ENCODE measurements at places on chromosomes 16 and 17.

GRCh38 chr17:48628649-48629410 lies 2.7 kb upstream of the HOXB9 start:
- DNase-seq, result no peak

- peak; percentile 45 for DNase-seq
These were observed 10.6 kb upstream of the RHBDF2 start for GRCh38 chr17:76511668-76512365.

GRCh38 chr17:2436316-2436905 lies 35.6 kb upstream of the MNT start:
- no peak for DNase-seq

- no peak for DNase-seq
These were observed 21.2 kb upstream of the EIF1 start for GRCh38 chr17:41667280-41668041.

DNA sequence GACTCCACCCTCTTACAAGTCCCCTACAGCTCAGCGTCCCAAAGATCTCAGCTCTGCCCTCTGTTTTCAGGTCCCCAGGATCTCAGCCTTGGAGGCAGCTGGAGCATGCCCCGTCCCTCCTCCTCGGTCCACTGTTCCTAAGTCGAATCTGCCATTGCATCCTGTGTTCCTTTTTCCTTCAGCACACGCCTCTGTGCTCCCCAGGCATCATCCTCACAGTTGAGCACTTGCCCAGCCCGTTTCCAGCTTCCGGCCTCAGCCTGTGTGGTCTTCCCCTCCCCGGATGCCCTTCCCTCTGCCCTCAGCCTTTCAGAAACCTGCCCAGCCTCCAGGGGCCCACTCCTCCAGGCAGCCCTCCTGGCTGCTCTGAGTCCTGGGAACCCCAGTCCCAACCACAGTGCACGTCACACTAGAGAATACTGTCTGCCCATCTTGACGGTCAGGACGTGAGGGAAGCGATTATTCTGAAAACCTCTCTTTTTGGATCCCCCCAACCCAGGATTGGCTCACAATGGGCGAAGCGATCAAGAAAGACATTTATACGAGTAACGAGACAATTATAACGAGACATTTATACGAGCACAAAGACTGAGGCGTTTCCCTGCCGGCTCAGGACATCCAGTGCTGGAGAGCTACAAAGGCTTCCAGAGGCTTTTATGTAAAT lies 41.4 kb downstream of the RPH3AL start:
- no peak for DNase-seq

DNA sequence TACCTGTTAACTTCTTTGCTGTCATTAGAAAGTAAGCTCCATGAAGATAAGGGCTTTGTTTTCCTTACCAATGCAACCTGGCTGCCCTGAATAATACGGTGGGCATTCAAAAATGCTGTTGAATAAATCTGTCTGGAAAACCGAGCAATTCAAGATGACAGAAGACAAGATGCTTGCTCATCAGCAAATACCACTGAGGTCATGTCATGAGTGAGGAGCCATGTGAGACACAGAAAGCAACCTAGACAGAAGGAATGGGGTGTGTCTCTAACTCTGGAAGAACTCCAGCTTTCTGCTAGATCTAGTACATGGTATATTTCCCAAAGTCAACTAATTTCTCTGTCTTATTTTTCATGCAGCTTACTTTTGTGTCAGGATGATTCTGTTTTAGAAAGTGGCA lies 64.2 kb downstream of the STH start:
- peak; percentile 94 for DNase-seq

DNA sequence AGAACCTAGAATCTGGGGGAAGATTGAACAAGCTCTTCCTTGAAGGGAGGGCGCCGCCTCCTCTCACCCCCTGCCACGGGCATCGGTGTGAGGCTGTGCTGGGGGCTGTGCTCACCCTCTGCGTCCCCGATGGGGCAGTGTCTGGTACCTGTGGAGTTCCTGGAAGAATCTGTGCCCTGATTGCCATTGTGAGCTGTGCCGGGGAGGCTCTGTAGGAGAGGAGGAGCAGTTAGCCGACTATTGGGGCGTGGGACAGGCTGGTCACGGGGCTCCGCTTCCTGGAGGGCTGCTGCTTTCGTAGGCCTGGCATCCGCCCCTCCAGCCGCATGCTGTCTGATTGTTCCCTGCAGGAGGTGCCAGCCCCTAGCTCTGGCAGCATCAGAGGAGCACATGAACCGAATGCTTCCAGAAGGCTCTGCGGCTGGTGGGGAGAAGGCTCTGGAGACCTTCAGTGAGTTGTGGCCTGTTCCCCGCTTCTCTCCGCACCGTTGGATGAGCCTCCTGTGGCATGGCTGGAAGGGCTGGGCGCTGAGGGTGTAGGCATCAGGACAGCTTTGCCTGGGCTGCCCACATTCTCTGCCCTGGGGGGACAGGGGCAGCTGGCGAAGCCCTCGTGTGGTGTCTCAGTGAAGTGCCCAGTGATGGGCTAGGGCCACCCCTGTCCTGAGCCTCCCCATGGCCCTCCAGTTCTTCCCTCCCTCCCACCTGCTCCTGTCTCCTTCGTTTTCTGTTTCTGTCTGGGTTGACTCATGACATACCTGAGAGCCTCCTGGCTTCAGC lies 86.9 kb downstream of the SEC14L1 start:
- no peak for DNase-seq

- peak; percentile 65 for DNase-seq
These were observed 5.2 kb upstream of the GUCY2D start for GRCh38 chr17:7997186-7997585.

DNA sequence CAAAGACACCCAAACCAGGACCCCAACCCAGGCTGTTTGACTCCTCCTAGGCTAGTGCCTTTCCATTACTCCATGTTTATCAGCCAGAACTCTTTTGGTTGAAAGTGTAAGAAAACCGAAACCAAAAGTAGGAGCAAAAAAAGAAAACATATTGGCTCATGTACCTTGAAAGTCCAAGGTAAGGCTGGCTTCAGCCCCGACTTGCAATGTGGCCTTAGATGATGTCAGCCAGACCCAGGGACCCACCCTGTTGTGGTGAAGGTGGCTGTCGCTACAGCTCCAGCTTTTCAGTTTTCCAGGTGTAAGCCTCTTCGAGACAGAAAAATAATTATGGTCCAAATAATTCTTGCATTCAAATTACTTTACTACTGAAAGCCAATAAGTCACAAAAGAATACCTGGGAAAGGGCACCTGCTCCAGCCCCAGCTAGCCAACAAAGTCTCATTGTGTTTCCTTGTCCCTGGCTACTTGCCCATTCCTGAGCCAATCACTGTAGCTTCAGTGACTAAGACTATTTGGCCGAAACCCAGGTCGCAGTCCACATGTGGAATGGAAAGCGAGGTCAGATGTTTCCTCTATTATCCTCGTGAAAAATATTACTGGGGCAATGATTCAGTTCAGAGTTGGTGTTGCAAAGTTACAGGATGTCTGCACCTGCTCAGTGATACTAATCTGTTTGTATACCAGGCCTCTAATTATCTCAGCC lies 20.7 kb downstream of the DNAH9 start:
- DNase-seq, result no peak

GRCh38 chr16:14496047-14496770 lies 133.9 kb downstream of the PARN start:
- no peak for DNase-seq

DNA sequence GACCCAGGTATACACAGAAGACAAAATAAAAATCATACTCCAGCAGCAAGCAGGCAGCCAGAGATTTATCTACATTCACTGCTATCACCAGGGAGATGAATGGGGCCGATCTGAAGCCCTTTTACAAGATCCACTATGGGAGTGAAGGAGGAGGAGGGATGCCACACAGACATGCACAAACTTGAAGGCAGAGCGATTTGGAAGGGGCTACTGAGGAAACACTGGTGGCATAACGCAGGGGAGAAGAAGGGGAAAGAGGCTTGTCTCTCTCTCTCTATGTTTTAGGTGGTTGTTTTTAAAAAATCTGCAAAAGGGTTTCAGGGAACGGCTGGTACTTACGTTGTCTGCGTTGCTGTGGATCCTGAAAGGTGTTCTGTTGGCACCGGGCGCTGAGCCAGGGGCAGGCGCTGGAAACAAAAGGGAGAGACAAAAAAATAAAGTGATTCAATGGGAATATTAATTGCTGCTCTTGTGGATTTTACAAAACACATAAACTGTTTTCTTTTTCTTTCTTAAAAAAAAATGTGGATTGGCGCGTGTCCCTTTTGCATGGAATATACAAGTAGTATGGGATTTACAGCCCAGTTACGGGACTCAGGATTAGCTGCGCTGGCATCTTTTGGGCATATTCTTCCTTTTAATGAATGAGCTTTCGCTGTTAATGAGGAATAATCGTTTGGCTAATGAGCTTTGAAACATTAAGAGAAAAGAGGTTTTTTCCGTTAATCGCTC lies 255.3 kb upstream of the PMFBP1 start:
- DNase-seq, result no peak

DNA sequence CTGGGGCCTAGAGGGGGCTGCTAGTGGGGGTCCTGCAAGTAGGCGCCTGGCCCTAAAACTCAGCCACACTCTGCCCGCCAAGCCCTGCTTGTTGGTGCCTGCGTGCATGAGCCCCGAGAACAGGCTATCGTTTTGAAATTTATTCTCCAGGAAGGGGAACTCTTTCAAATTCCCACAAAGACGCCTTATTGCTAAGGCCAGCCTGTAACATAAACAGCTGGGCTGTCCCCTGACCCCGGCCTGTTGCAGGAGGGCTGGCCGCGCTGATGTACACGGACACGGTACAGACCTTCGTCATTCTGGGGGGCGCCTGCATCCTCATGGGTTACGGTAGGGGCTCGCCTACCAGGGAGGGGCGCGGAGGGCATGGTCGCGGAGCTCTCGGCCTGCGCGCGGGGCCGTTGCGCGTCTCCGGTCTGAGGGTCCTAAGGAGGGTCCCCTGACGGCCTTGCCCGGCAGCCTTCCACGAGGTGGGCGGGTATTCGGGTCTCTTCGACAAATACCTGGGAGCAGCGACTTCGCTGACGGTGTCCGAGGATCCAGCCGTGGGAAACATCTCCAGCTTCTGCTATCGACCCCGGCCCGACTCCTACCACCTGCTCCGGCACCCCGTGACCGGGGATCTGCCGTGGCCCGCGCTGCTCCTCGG lies 4.3 kb downstream of the SLC5A2 start:
- no peak for DNase-seq

- no peak for DNase-seq
These were observed 370.1 kb upstream of the PMFBP1 start for GRCh38 chr16:72542102-72542501.

DNA sequence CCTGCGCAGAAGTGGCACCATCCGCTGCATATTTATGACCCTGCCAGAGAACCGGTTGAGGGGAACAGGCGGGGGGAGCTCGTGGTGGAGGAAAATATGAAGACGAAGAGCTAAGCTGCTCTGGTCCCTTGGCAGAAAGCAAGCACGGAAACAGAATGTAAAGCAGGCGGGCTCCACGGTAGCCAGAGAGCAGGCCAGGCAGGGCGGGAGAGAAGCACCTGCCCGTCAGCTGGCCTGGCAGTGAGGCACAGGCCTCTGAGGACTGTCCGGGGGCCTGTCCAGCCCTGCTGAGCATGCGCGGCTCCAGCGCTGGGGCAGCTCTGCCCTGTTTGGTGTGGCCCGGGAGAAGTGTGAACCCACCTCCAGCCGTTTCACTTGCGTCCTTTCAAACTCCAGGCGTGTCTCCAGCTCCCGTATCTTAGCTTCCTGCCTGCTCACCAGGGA lies 46.7 kb downstream of the PIPOX start:
- no peak for DNase-seq

- peak; percentile 98 for DNase-seq
These were observed 570 bp upstream of the CFDP1 start for GRCh38 chr16:75433732-75434413.

GRCh38 chr17:49822829-49823228 lies 25.0 kb downstream of the TAC4 start:
- DNase-seq, result no peak

DNA sequence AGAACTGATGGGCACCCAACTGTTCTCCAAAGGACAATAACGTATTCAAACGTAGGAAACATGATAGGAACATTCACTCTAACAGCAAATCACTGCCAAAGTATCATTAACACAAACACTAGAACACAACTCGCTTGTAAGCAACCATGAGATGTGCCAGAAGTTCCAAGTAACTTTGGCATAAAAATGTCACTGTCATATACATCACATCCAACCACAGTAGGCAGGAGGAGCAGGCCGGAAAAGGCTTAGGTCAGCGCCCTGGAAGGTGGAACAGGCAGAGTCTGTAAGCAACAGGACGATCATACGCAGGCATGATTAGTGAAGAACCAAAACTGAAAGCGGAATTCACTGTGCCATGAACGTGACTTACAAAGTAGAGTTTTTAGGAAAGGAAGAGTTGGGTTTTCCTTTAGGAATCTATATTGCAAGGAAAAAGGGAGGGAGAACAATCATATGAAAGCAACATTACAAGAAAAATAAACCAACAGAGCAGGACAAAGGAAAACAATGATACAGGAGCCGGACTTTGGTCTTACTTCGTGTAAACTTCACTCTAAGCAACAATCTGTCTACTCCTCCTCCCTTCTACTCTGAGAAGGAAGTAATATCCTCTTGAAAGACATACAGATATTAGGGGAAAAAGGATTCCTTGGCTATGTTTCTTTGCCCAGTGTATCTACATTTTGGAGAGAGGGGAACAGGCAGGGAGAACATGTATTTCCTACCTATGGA lies 52.3 kb downstream of the YWHAE start:
- peak; percentile 74 for DNase-seq
